Mammary microvascular endothelial cell (primary cell): ENCODE measurements at places on chromosomes 5 and 9. TPM values are rescaled to one million over a fixed set of nuclear protein-coding genes. Genes with fewer than 3 reads are reported as not detected.

CCL28 gene
- total RNA-seq = 0.67 and 1.8 TPM in 2 replicates

CD72 gene
- total RNA-seq = not detected in 2 replicates

PCDHAC1 gene
- not detected in 2 replicates for total RNA-seq

ALDH1B1 gene
- total RNA-seq = 26.6 and 27.1 TPM in 2 replicates

BTNL8 gene
- total RNA-seq = not detected in 2 replicates

INSYN2B gene
- 25.4 and 34.2 TPM in 2 replicates for total RNA-seq

GPR151 gene
- total RNA-seq = not detected in 2 replicates

C9orf152 gene
- not detected in 2 replicates for total RNA-seq

ANKRD34B gene
- not detected in 2 replicates for total RNA-seq

SLC6A18 gene
- total RNA-seq = not detected in 2 replicates

IFNA13 gene
- not detected in 2 replicates for total RNA-seq

PLAC8L1 gene
- total RNA-seq = not detected in 2 replicates

SMIM33 gene
- not detected in 2 replicates for total RNA-seq

CDH10 gene
- under 0.01 TPM in 1 of 2 replicates, not detected in the other for total RNA-seq
